Gastroesophageal sphincter (tissue), 4 donors: ENCODE measurements at places on chromosomes 13 and 19. TPM values are rescaled to one million over a fixed set of nuclear protein-coding genes. Genes with fewer than 3 reads are reported as not detected.

Gene AKT1S1
- 24.6 TPM for total RNA-seq

Gene CRLF1
- 10.9 TPM for total RNA-seq

Gene FPR1
- total RNA-seq: 1.6 TPM

Gene PDX1
- total RNA-seq: not detected

Gene ARHGAP45
- 9.5 TPM for total RNA-seq

Gene GPR180
- total RNA-seq: 6.4 TPM

Gene NLRP11
- total RNA-seq: not detected

GRCh38 chr13:55073000-55073399 is 2044.4 kb downstream of the OLFM4 start:
- ATAC-seq: no peak

GRCh38 chr13:102900193-102900608 is 54.4 kb downstream of the ERCC5 start:
- ATAC-seq: no peak

GRCh38 chr19:17584132-17584531 is 28.7 kb downstream of the COLGALT1 start:
- no peak for ATAC-seq

DNA sequence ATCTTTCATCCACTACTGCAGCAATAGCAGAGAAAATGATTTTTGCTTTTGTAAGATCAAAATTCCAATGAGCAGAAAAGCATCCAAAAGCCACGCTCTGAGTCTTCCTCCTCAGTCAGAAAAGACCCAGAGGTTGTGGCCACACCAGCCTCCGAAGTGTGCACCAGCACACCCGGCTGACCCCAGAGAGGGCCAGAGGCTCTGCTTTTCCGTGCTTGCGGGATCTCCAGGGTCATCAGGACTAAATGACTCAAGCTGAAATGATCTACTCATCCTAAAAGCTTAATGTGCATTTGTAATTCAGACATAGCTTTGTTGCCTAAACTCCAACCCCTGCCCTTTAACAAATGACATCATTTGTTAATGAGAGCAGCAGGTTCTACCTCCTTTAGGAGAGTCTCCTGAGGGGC is 16.5 kb downstream of the RXFP2 start:
- ATAC-seq: no peak

DNA sequence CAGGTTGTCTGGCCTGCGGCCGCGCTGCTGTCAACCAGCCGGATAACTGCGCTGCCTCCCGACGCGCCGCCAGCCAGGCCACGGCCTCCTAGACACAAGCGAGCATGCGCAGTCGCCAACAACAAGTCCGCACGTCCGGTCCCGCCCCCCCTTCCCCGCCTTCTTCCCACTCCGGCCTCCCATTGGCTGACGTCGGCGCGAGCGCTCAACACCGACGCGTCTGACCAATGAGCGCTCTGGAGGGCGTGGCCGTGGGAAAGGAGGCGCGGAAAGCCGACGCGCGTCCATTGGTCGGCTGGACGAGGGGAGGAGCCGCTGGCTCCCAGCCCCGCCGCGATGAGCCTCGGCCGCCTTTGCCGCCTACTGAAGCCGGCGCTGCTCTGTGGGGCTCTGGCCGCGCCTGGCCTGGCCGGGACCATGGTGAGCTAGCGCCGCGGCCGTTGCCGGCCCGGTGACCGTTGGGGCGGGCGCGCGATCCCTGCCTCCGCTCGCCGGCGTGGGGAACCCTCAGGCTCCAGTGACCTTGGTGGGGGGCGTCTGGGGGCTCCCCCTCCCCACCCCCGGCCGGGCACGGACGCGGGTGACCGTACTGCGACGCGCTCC is at the start of gene GPX4:
Gene GPX4, plus strand, starts transcription at position 287 of the 603 bp plus-strand sequence. Its CDS starts 50 bp downstream, at position 337.
- peak; percentile 89 for ATAC-seq

- no peak for ATAC-seq
Measured at GRCh38 chr13:107208889-107209288, 641.0 kb upstream of the ARGLU1 start.

GRCh38 chr13:50910485-50910805 is 854 bp downstream of the RNASEH2B start:
- peak; percentile 32 for ATAC-seq

- ATAC-seq: no peak
Measured at GRCh38 chr19:41545547-41545946, 30.4 kb upstream of the CEACAM21 start.

DNA sequence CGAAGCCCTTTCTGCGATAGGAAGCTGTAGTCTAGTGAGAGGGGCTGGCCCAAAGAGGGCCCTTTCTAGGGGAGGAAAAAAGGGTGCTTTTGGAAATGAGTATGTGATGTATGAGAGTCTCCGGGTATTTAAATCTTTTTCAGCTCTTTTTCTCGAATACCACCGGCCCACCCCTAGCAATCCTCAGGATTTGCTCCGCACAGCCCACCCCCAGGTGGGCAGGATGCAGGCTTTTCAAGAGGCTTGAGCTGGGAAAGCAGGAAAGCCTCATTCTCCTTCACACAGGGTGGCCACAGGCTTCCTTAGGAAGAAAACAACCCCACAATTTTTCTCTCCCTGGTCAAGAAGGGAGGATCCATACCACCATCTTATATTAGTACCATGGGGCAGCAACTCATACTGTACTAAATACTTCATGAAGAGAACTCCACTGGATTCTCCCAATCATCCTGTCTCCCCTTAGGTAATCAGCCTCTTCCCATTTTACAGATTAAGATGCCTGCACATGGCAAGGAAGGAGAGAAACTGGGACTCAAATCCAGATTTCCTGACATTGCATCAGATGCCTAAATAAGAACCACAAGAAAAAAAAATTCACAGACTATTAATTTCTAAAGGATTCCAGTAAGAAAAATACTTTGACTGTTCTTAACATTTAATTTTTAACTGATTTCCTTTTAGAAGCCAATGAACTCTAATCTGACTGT is 84.4 kb downstream of the STK24 start:
- ATAC-seq: no peak

DNA sequence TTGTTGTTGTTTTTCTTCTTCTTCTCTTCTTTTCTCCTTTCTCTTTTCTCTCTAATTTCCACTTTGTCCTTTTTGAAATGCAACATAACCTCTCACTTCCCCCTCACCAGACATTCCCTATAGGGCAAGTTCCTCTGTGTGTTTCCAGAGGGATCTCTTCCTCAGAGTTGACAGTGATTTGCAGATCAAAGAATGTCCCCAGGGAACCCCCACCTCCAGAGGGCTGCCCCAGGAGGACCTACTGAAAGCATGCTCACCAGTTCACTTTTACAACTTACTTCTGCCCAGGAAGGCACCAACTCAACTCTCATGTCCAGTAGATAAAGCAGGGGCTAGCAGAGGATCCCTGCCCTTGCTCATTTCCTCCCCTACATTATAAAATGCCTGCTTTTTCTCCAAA is 1648.0 kb downstream of the PCDH9 start:
- no peak for ATAC-seq

- ATAC-seq: peak; percentile 51
Measured at GRCh38 chr19:4676955-4677731, 7.0 kb upstream of the MYDGF start.

- no peak for ATAC-seq
Measured at GRCh38 chr13:18962168-18962734, 219.4 kb downstream of the TUBA3C start.

DNA sequence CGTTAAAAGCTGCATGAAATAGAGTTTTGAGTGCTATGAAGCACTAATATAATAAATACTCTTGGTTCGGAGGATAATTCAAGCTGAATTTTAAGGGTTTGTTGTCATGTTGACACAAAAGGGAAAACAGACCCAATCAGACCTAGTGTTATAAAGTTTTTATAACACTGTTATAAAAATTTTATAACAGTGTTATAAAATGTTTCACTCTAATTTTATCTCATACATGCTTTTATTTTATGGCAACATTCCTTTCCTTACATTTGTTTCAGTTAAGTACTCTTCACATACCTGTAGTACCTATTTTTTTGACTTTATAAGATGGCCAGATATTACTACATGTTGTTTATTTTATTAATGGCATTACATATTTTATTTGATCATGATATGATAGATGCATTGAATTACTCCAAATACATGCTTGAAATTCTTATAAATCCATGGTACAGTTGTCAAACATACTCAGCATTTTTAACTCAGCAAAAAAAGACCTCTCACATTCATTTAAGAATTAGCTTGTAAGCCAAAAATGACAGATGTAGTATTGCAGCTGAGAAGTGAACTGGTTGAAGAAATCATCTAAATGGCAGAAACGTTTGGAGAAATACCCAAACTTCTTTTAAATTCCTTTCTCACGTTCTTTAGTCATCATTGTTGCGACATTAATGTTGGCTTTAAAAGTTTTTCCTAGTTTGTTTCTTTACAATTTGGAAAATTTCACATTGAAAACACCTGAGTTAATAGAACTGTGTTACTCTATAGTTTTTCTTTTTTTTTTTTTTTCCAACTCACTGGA is 104.5 kb downstream of the PIBF1 start:
- no peak for ATAC-seq

GRCh38 chr13:113431171-113431570 is 22.1 kb downstream of the ADPRHL1 start:
- no peak for ATAC-seq

DNA sequence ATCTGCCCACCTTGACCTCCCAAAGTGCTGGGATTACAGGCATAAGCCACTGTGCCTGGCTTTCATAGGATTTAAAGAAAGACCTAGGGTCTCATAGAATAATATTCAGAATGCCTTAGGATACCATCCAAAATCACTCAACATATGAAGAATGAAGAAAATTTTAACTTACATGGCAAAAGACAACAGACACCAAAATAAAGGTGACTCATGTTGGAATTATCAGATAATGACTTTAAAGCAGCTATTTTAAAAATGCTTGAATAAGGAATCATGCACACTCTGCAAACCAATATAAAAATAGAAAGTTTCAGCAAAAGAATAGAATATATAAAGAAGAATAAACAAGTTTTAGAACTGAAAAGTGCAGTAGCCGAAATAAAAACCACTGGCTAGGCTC is 29.3 kb downstream of the ZNF566 start:
- no peak for ATAC-seq

DNA sequence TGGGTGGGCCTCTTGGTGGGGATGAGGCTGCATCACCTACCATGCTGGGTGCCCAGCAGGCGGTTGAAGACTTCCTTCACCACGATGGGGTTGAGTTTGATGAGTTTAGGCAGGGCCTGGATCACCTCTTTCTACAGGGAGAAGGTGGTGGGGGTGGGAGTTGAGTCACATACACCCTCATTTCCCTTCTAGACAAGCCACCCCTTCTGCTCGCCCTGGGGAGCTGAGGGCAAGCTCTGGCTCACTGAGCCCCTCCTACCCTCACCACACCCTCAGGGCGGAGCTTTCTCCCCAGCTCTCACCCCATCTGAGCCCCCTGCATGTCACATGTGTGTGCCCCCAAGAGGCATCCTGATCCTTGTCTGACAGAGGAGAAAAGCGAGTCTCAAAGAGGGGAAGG is 7.6 kb upstream of the RSPH6A start:
- no peak for ATAC-seq

DNA sequence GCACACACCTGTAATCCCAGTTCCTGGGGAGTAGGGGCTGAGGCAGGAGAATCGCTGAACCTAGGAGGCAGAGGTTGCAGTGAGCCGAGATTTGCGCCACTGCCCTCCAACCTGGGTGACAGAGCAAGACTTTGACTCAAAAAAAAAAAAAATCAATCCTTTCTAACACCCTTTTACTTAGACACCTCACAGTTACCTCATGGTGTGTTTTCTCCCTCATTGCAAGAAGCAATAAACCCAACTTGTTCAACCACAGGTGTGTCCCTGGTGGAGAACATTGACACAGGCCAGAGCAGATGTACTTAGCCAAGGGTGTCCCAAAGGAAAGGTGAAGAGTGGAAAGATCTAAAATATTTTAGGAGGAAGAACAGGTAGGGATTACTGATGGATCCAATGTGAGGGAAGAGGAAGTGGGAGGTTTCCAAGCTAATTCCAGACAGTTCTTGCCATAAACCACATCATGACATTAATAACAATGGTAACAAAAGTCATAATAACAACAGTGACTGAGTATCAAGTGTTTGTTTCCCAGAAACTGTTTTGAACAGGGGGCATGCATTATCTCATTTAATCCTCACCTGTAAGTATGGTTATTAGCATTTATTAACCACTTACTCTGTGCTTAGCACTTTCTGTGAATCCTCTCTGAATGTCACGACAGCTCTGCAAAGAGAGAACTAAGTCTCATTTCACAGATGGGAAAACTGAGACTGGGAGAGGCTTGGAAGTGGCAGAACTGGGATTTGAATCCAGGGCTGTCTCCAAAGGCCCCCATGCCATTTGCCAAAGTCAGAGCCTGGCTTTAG is 3.1 kb upstream of the LYPD3 start:
- ATAC-seq: no peak

DNA sequence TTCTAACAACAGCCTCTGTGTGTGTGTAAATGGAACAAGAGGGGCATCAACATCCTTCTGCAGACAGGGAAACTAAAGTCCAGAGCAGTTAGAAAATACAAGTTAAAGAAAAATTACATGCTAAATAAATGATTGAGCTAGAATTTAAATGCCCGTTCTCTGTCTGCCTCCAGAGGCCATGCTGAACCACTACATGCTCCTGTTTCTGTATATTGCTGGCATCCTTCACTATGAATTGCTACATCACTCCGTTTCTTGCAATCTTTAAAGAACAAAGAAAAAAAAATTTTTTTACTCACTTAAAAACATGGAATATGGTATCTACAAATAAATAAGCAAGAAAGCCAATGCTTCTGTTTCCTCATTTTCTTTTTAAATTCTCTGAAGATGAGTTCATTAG is 47.9 kb downstream of the DCT start:
- no peak for ATAC-seq

DNA sequence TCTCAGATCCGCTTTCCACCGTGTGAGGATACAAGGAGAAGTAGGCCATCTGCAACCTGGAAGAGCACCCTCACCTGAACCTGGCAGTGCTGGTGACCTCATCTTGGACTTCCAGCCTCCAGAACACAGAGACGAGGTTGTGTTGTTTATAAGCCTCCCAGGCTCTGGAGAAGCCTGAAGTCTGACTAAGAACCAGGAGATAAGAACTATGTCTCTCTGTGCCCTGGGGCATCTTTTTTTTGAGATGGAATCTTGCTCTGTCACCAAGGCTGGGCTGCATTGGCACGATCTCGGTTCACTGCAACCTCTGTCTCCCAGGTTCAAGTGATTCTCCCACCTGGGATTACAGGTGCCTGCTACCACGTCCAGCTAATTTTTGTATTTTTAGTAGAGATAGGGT is 14.5 kb downstream of the FCGBP start:
- ATAC-seq: no peak

DNA sequence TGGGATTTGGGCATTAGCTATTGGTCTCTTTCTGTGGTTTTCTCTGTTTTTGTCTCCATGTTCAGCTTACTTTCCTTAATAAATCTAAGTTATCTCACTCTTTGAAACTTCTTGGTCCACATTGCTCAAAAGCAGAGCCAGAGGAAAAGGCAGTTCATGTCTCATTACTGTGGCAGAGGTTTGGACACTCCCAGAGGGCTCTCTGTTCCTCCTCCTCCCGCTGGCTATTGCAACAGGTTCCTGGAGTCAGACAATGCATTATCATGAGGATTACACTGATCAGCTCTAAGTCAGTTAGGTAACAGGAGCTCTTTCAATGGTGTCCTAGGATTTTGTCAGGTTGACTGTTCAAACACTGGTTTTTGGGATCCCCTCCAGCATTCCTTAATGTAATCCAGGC is 298.8 kb downstream of the NDFIP2 start:
- peak; percentile 87 for ATAC-seq

- ATAC-seq: no peak
Measured at GRCh38 chr19:55398200-55398925, 9.2 kb downstream of the UBE2S start.
